ENCODE measurements at places on chromosomes 5 and 9.

- DNase-seq = no peak
These were observed 121.5 kb upstream of the RAI14 start for GRCh38 chr5:34534523-34535103.

GRCh38 chr9:98523231-98523901 lies 185.4 kb downstream of the GABBR2 start:
- DNase-seq = no peak

GRCh38 chr5:57002959-57003485 lies 51.1 kb upstream of the MIER3 start:
- DNase-seq = no peak

- no peak for DNase-seq
These were observed 27.1 kb downstream of the SH3PXD2B start for GRCh38 chr5:172427202-172427601.

DNA sequence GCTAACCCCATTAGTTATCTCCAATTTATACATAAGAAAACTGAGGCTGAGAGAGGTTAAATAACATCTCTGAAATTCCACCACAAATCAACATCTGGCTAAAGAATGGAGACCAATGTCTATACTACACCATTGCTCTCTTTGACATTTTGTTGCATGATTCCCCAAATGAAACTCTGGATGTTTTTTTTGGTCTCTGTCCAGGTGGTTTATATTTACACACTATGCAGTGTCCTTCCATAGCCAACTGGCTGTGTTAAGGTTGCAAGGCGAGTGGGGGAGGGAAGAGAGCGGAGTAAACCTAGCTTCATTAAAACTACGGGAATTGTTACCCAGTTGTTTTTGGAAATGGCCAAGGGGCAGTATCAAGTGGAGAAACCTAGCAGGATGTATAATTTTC lies 67.2 kb downstream of the KIF4B start:
- no peak for DNase-seq

DNA sequence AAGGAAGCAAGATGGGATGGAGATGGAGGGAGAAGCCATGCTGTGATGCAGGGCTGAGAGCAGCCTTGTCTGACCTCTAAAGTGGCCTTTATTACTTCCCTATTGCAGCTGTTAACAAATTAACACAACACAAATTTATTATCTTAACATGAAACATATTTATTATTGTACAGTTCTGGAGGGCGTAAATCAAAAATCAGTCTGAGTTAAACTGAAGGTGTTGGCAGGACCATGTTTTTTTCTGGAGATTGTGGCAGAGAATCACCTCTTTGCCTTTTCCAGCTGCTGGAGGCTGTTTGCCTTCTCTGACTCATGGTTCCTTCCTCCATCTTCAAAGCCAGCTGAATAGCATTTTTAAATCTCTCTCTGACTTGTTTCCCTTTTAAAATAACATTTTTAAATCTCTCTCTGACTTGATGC lies 7.2 kb upstream of the MCC start:
- DNase-seq = no peak

- no peak for DNase-seq
These were observed 74.7 kb downstream of the S1PR3 start for GRCh38 chr9:89065921-89066320.

DNA sequence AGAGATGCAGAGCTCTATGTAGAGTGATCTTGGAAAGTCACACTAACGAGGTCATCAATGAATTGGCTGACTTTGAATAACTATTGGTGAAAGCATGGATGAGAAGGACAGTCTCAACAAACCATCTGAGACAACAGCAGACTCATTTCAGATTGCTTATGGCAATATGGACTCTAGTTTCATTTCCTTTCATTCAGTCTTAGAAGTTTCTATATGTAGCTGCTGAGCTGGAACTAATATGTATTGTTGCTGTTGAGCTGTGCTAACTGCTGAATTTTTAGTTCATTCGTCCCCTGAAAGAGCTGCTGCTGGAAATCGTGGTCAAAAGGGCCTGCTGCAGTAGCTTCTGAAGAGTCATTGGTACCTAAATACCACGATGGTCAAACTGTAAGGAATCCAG lies 31.3 kb downstream of the TNFSF15 start:
- DNase-seq = no peak

DNA sequence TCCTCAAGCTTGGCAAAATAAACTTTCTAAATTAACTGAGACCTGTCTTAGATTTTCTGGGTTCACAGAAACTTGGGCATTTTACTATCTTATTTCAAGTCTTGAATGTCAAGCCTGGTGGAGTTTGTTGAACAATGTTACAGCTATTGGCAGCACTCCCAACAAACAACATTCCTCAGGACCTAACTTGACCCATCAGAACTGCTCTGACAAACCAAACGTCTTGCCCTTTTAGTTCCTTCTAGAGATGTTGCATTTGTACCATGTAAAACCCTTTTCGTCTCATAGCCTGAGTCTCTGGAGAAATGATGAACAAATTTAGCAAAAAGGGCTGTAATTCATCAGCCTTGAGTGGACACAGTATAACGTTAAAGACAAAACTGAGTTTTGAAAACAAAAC lies 51.1 kb downstream of the GNA14 start:
- DNase-seq = no peak
